Stimulated activated CD4-positive, alpha-beta T cell treated with anti-CD3 and anti-CD28 coated beads, Interleukin-15, amount 100 ng/mL, for 1 hour (primary cell): ENCODE measurements at places on chromosomes 7 and 10.

DNA sequence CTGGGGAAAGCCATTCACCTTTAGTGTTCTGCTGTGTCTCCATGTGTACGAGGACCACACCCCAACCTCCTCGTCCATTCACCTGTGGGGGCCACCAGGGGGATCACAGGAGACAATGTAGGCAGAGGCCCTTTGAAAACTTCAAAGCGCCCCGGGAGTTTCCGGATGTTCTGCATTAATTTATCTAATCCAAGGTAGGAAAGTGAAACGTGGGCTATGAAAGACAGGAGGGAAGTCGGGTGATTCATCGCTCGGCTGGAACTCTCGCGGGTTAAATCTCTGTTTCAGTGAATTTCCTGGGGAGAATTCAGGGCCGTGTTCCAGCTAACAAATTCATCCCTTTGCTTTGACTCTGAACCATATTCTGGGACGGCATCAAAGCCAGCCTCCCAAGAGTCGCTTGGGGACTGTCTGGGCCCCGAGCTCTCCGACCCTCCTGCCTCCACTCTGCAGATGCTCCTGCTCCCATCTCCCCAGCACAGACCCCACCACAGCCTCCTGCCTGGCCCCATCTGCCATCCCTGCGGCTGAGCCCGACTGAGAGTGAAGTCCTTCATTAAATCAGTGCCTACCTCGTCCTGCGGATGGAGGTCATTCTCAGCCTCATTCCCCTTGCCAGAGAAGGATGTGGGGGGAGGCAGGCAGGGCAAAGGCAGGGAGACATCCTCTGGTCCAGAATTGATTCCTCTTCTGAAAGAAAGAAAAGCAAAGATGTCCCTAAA, 114.1 kb upstream of the CARD11 start:
- no peak for DNase-seq

- DNase-seq = no peak
Observed at GRCh38 chr10:110643035-110643652, 992 bp upstream of the RBM20 start.

DNA sequence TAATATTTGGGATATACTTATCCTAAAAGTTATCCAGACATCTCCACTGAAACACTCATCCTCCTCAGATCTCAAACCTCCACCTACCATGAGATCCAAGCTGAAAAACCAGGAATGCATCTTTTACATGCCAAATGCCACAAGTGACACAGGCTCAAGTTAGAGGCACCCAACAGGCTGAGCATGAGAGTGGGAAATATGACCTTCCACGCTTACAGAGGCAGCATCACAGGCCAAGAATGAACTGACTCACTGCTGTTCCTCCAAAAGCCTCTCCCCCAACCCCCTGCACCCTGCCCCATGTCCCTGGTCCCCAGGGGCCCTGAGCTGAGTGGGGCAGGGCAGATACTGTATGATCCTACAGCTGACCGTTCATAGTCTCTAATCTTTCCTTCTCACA, 4.8 kb upstream of the MTPAP start:
- DNase-seq = no peak

GRCh38 chr10:70379581-70380176, 2.7 kb downstream of the LRRC20 start:
- DNase-seq = no peak
